ENCODE measurements at places on chromosomes 11 and 22. TPM values are rescaled to one million over a fixed set of nuclear protein-coding genes. Genes with fewer than 3 reads are reported as not detected.
A peak's percentile ranks its signal among the peaks of the same experiment; 100 is the strongest.

The ROBO4 gene
- total RNA-seq: not detected

The SLC22A12 gene
- total RNA-seq: not detected

The NAALADL1 gene
- 11.2 TPM for total RNA-seq

The UBQLN3 gene
- 0.34 TPM for total RNA-seq

The PKNOX2 gene
- not detected for total RNA-seq

The TMEM86A gene
- 0.24 TPM for total RNA-seq

The USH1C gene
- total RNA-seq: not detected

The RBM14 gene
- 156 TPM for total RNA-seq

The CAT gene
- total RNA-seq: 25.6 TPM

The SLC25A18 gene
- not detected for total RNA-seq

The NPTXR gene
- total RNA-seq: 0.77 TPM

The AQP11 gene
- 0.98 TPM for total RNA-seq

The PIH1D2 gene
- total RNA-seq: 0.87 TPM

The OR2AG2 gene
- 0.08 TPM for total RNA-seq

GRCh38 chr11:120147950-120148270, 10.0 kb upstream of the TRIM29 start:
- no peak for ATAC-seq

- no peak for ATAC-seq
Measured at GRCh38 chr11:3160252-3161031, 4.7 kb downstream of the OSBPL5 start.

GRCh38 chr11:12318791-12319438, 58.5 kb upstream of the PARVA start:
- ATAC-seq: no peak

- ATAC-seq: no peak
Measured at GRCh38 chr22:26707090-26707489, 49.7 kb downstream of the MIAT start.

GRCh38 chr22:40309631-40310030, 36.7 kb upstream of the ADSL start:
- no peak for ATAC-seq

GRCh38 chr22:49093192-49093880, 734.3 kb downstream of the BRD1 start:
- no peak for ATAC-seq

DNA sequence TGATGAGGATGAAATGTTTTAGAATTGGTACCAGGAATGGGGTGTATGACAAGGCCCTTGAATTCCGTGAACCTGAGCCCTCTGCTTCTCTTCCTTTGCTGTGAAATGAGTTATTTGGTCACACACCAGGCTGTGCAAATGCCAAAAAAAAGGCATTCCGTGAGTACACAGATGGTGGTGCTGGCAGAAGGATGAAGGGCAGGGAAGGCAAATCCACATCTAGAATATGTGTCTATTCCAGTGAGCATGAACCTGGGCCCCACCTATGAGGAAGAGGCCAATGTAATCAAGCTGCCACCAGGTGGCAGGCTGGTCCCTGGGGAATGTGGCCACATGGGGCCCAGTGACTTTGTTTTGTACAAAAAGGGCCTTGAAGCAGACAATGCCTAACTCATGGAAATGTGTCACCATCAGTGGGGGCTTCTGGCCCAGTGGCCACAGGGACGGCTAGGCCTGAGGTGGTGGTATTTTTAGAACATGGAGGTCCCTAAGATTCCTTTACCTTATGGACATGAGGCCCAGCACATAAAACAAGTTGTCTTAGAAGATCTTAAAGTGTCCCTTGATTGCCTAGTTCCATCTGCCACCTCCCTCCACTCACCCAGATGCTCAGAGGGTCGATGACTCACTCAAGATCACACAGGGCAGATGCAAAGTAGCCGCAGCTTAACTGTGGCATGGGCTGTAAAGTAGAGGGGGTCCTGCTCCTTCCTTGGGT, 3.9 kb upstream of the RNF215 start:
- peak; percentile 72 for ATAC-seq

DNA sequence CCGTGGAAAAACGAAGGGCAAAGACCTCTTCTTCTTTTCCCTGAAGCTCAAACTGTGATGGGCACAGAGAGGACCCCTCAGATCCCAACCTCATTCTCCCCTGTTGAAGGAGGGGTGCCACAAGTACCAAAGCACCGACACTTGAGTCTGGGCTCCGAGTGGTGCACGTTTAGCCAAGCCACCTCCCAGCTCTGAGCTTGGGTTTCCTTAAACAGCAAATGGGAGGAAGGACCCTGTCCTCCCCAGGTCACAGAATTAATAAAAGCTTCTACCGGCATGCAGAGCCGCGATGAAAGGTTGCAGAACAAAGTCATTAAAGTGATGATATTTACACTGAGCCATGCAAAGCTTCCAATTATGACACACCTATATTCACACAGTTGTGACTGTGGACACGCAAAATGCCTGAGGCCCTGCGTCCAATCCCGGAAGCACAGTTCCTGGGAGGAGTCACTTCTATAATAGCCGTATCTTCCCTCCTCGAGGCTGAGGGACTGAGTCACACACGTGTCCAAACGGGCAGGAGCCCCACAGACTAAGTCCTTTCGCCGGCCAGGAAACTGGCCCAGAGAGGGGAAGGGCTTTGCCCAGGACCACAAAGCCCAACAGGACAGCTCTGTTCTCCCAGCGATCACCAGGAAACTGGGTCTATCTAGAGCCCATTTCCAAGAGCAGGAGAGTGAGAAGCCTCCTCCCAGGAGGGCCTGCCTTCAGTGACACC, 922 bp upstream of the CSNK1E start:
- ATAC-seq: no peak

DNA sequence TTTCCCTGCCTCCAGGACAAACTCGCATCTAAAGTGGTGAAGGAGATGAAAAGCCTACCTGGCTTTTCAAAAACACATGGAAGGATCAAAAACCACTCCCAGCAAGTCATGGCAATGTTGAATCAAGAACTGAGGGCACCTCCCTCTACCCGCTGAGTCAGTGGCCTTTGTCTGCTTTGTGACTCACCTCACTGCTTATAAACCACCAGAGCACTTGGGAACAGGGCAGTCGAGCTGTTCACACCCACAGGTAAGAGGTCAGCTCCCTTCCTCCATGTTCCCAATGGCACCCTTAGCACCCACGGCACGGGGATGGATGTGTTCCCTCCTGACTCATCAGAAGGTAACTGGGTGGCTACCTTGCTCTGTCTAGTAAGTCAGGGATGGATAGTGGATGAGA, 21.7 kb downstream of the TENM4 start:
- ATAC-seq: peak; percentile 45

DNA sequence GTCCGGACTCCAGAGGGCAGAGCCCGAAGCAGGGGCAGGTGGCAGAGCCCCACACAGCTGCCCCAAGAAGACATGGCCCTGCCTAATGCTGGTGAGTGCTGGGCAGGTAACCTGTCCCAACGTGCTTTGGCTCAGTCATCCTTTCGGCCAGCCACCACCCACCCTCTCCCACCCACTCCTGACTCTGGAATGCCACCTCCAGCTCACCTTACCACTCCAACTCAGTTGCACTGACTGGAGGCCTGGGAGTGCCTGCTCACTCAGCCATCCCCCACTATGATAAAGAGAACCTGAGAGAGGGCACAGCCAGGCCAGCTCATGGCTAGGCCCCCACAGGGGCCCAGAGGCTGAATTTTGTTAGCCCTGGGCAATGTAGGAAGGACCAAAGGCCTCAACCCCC, 53.8 kb upstream of the MPEG1 start:
- no peak for ATAC-seq

DNA sequence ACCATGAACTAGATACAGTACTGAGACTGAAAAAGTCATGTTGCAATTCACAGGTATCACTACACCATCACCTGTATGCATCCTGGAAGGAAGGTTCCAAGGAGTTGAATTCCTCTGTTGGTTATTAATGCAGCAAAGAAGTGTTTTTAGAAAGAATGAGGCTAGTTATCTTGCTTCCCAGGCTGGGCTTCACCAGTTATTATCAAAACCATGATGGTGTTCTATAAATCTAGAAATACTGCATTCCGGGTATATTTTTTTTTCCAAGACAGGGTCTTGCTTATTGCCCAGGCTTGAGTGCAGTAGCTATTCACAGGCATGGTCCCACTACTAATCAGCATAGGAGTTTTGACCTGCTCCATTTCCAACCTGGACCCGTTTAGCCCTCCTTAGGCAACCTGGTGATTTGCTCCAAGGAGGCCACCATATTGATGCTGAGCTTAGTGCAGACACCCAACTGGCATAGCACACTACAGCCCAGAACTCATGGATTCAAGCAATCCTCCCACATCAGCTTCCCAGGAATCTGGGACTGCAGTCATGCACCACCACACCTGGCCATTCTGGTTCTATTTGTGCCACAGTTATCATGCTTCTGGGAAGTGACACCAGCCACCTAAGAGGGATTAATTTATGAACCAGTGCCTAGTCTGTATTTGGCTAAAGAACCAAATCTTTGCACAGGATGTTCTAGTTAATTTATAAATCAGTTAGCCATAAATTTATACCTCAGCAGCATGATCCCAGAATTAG, 1.6 kb upstream of the MPEG1 start:
- ATAC-seq: no peak

- no peak for ATAC-seq
Measured at GRCh38 chr11:27234961-27235360, 128.1 kb downstream of the CCDC34 start.

GRCh38 chr11:63711838-63712237, 30.5 kb downstream of the RTN3 start:
- no peak for ATAC-seq

DNA sequence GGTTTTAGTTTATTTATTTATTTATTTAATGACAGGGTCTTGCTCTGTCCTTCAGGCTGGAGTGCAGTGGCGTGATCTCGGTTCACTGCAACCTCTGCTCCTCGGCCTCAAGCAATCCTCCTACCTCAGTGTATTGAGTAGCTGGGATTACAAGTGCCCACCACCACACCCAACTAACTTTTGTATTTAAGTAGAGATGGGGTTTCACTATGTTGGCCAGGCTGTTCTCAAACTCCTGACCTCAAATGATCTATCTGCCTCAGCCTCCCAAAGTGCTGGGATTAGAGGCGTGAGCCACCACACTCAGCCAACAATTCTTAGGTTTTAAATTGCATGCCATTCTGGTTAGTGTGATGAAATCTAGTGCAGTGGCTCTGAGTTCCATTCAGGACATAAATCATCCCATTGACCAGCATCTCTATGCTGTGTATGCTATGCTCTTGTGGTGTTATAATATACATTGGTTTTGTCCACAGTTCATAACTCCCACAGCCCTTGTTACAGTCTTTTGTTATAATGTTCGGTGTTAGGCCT, 28.5 kb downstream of the ZNF280B start:
- no peak for ATAC-seq

DNA sequence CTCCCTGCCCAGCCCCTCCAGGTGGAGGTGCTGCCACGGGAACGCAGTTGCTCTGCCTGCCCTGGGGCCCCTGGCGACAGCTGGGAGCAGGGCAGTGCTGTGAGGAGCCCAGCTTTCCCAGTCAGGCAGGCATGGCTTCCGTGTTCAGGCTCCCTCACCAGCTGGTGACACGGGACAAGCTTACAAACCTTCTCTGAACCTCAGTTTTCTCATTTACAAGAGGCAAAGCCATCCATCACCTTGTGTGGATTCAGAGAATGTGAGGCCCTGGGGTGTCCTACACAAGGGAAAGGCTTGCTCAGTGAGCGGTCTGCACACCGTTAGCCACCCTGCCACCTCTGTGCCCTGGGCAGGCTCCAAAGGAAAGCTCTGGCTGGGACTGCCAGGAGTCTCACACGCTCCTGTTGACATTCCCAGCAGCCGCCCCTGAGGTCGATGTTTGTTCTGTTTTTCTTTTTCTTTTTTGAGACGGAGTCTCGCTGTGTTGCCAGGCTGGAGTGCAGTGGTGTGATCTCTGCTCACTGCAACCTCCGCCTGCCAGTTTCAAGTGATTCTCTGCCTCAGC, 23.5 kb downstream of the SUN2 start:
- ATAC-seq: peak; percentile 2

DNA sequence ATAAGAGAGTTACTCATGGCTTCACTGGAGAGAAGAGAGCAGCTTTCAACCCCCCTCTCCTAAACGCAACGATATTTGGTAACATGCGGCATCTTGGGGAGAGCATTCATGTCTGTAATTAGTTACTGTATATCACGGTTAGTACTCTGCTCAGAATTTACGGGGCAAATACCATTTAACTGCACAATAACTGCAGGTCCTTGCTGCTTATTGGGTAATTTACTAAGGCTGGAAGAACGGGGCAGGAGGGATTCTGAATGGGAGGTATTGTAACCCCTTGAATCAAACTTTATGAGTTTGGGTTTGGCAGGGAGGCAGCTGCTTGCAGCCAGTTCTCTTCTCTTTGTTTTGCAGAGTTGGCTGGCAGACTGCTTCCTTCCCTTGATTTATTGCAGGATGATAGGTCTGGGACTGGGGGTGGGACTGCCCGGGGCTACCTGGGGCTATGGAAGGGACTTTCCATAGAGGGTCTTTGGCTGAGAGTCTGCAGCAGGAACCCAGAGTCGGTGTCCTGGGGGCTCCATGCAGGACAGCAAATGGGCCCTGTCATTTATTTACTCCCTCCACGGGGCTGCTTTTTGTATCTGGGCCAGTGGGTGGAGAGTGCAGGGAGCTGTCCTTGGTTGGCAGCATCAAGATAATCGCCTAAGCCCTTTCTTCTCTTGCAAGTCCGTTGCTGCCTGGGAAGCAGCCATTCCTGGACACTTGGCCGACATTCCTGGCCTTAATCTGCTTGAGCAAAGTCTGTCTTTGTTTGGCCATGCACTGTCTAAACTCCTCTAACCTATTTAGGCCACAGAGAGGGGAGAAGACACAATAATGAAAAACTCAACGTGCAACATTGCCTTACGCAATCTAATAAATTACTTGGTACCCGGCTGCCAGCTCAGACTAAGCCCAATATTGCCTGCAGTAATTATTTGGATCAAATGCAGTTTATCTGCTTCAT, 188.9 kb downstream of the ST3GAL4 start:
- ATAC-seq: no peak

DNA sequence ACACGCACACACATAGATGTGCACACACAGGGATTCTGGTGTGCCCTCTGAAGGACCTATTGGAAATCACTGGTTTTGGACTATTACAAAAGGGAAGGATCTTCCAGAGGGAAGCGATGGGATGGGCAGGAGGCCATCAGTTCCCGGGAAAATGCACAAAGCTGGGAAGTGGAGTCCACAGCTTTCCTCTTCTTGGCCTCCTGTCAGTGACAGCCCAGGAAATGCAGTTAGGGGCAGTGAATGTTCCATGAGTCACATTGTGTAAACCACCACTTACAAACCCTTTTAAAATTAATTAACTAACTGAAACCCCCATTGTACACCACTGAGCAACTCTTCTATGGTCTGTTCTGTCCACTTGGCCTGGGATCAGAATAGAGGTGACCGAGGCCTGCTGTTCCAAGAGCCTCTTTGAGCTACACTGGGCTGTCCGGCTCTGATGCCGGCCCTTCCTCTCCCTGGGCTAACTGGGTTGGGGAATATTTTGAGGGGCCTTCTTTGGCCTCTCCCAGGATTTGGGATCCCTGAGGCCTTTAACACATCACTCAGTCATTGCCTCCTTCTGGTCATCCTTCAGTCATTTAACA, 137.7 kb downstream of the FEZ1 start:
- no peak for ATAC-seq

- ATAC-seq: no peak
Measured at GRCh38 chr22:22023581-22024137, 41.1 kb upstream of the TOP3B start.

- no peak for ATAC-seq
Measured at GRCh38 chr11:46055371-46055770, 65.9 kb downstream of the PHF21A start.
